ENCODE measurements at places on chromosomes 11 and 22. TPM values are rescaled to one million over a fixed set of nuclear protein-coding genes. Genes with fewer than 3 reads are reported as not detected.

The POLD4 gene
- 121 TPM for polyA plus RNA-seq

The NCF4 gene
- not detected for polyA plus RNA-seq

The MAPK8IP2 gene
- polyA plus RNA-seq = 0.06 TPM

The MS4A14 gene
- not detected for polyA plus RNA-seq

The OR52H1 gene
- polyA plus RNA-seq = not detected

The OR52E4 gene
- polyA plus RNA-seq = not detected

The ARHGEF17 gene
- 15.3 TPM for polyA plus RNA-seq

The C22orf31 gene
- polyA plus RNA-seq = not detected

The PHOX2A gene
- polyA plus RNA-seq = not detected

The DCHS1 gene
- 1.1 TPM for polyA plus RNA-seq

The SHISAL1 gene
- 0.49 TPM for polyA plus RNA-seq

The FAU gene
- polyA plus RNA-seq = 342 TPM

The BATF2 gene
- 0.57 TPM for polyA plus RNA-seq

The SAA4 gene
- not detected for polyA plus RNA-seq

The GLB1L2 gene
- polyA plus RNA-seq = not detected

The EXPH5 gene
- polyA plus RNA-seq = not detected

The CNGA4 gene
- polyA plus RNA-seq = not detected

The DCDC1 gene
- not detected for polyA plus RNA-seq

The FOXRED2 gene
- 5.0 TPM for polyA plus RNA-seq

The WNT11 gene
- not detected for polyA plus RNA-seq

The OR8G1 gene
- polyA plus RNA-seq = not detected

The CBLIF gene
- not detected for polyA plus RNA-seq

The CDC42BPG gene
- polyA plus RNA-seq = not detected

The SEPTIN3 gene
- not detected for polyA plus RNA-seq

The NLRP14 gene
- polyA plus RNA-seq = not detected

The OR8D4 gene
- not detected for polyA plus RNA-seq

The DLG2 gene
- polyA plus RNA-seq = 1.2 TPM

The YAP1 gene
- polyA plus RNA-seq = 11.9 TPM

The NRGN gene
- 0.23 TPM for polyA plus RNA-seq

The TSPAN32 gene
- polyA plus RNA-seq = not detected

The MS4A1 gene
- polyA plus RNA-seq = 0.13 TPM

The CCDC87 gene
- 0.39 TPM for polyA plus RNA-seq

The FOLR2 gene
- not detected for polyA plus RNA-seq

The BTG4 gene
- 0.33 TPM for polyA plus RNA-seq

The NPAS4 gene
- not detected for polyA plus RNA-seq

The FGF19 gene
- not detected for polyA plus RNA-seq

The DGAT2 gene
- 7.5 TPM for polyA plus RNA-seq

The KCNE3 gene
- polyA plus RNA-seq = 0.38 TPM

The PRODH gene
- polyA plus RNA-seq = not detected

The SYT8 gene
- polyA plus RNA-seq = not detected

The MUC5AC gene
- polyA plus RNA-seq = not detected

The ART5 gene
- 0.23 TPM for polyA plus RNA-seq

The NAP1L4 gene
- polyA plus RNA-seq = 121 TPM

The FERMT3 gene
- polyA plus RNA-seq = 1.5 TPM
